NCI-H187 treated with DMSO at 0.1 percent for 48 hours (cell line): ENCODE measurements at places on chromosomes 4 and X.

DNA sequence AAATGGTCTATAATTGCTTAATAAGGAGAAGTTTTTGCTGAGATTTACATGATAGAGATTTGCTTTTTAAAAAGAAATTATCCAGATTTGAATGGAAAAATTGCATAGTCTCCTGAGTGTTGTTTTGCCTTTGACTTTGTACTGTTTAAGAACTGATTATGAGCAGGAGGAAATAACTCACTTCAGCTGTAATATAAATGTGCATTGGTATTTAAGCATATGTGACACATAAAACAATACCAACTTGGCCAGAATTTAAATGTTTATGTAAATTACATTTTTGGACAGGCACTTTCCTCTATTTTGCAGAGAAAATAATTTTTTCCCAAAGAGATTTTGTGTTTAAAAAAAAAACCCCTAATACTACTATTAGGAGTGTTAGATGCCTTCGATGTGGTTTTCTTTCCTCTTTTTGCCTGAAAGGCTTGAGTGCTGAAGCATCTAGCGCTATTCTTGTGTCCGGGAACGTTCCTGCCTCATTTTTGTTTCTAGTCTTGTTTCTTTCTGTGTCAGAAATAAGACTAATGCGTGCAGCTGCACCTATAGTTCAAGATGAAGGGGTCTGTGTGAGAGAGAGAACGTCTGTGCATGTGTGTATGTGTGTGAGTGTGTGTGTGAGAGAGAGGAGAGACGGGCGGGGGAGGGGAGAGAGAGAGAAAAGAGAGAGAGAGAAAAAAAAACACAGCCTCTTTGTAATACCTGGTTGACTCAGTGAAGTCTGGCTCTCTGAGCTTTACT is 60.8 kb downstream of the TBL1X start:
- no peak for DNase-seq

DNA sequence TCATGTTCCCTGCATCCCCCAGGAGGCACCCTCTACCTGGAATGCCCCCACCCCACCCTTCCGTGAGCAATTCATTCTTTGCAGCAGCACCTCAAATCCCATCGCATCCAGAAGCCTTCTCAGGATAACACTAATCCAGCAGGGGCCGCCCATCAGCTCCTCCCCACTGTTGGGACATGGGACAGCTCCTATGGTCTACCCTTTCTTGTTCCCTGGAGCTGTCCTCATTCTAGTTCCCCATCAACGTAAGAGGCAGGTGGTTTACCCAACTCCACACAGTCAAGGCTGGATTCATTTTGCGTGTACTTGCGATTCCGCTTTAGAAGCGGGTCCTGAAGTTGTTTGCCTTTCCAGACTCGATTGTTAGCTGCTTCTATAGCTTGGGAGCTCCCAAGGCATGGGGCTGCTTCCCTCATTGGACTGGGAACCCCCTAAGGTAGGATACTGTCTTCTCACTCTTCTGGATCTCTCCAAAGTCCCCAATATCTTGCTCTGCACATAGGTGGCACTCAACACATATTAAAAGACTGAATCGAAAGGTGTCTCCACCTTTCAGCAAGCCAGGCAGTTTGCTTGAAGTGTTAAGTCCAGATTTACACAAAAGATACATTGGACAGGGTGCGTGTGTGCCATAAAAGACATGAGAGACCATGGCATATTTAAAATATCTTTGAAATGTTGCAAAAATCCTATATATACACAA is 942 bp upstream of the APLN start:
- DNase-seq: no peak

- no peak for DNase-seq
Measured at GRCh38 chrX:53309837-53310236, 28.5 kb upstream of the IQSEC2 start.

DNA sequence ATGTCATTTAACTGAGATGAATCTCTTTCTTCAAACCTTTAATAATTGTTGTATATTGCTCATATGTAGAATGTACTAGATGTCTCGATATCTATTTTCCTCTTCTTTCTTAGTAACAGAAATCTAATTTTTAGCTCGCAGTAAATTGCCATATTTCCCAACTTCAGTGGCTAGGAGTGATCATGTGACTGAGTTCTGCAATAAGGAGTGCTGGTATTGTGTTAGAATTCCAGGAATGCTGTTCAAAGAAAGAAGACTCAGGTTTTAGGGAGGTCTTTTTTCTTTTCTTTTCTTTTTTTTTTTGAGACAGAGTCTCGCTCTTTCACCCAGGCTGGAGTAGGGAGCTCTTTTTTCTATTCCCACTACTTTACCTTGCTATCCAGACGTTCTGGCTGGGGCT is 81.7 kb downstream of the SLC10A7 start:
- DNase-seq: no peak

DNA sequence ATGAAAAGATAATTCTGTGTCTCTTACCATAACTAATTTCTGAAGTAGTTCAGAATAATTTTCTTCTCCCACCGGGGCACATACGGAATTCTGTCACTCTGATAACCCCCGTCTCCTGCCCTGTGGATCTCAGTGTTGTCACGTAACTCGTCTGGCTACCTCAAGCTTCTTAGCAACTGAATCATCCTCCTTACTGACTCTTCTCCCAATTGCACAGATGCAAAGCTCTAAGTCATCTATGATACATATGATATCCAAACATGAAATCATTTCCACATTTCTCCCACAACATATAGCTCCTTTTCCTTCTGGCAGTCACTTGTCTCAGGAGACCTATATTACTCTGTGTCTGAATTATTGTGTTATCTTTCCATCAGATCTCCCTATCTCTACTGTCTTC is 1043.1 kb upstream of the TENM3 start:
- no peak for DNase-seq

GRCh38 chrX:1222531-1223241 is 10.2 kb upstream of the CRLF2 start:
- DNase-seq: no peak

DNA sequence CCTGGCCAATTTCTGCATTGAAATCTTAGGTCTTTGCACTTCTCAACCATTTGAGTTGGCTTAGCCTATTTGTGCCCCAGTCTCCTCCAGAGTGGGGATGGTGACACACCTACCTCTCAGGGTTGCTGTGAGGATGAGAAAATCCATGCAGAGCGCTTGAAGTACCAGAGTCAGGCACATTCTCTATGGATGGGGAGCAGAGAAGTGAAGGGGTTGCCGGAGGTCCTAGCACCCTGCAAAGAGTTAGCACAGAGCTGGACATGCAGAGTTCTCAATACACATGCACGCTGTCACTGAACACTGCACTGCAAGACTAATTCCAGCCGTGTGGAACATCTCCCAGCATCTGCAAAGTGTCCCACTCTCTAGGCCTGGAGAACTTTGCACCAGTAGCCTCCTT is 2.6 kb upstream of the STK32B start:
- no peak for DNase-seq

GRCh38 chrX:154436983-154437752 is at the start of gene GDI1:
TSS of gene GDI1 (plus strand) at chrX:154437154. CDS start at chrX:154437255, 101 bp downstream.
- DNase-seq: no peak

- no peak for DNase-seq
Measured at GRCh38 chr4:176755613-176756012, 37.1 kb downstream of the VEGFC start.

DNA sequence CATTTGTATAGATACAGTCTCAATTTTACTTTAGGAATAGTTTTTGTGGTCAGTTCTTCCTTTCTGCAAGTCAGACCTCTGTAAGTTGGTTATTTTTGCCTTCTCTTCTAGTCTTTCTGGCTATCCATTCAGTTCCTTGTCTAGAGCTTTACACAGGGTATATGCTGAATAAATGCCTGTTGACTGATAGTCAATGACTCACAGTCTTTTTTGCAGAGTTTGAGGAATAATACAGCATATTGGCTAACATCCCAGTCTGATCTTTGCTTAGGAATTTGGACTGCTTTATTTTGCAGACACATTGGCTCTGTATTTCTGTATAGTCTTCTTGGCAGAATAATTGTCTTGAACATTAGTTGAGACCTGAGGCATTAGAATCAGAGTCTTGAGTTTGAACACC is 132.4 kb downstream of the MAGEC1 start:
- DNase-seq: no peak

GRCh38 chr4:41887821-41888686 is 47.2 kb upstream of the TMEM33 start:
- DNase-seq: peak; percentile 6

- no peak for DNase-seq
Measured at GRCh38 chr4:81600520-81601357, 129.0 kb upstream of the RASGEF1B start.

- no peak for DNase-seq
Measured at GRCh38 chr4:91279899-91280298, 1023.9 kb upstream of the GRID2 start.

- DNase-seq: no peak
Measured at GRCh38 chr4:77952457-77952856, 89.8 kb downstream of the MRPL1 start.

DNA sequence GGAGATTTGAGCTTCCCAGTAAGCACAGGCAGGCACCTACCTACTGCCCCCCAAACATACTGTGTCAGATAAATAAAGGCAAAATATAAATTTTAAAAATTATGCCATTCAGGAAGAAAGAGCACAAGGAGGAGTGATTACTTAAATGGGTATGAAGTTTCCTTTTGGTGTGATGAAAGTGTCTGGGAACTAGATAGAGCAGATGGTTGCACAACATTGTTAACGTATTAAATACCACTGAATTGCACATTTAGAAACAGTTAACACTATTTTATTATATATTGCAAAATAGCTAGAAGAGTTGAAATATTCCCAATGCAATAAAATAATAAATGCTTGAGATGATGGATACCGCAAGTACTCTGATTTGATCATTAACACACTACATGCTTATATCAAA is 374.7 kb upstream of the FGF13 start:
- DNase-seq: no peak

DNA sequence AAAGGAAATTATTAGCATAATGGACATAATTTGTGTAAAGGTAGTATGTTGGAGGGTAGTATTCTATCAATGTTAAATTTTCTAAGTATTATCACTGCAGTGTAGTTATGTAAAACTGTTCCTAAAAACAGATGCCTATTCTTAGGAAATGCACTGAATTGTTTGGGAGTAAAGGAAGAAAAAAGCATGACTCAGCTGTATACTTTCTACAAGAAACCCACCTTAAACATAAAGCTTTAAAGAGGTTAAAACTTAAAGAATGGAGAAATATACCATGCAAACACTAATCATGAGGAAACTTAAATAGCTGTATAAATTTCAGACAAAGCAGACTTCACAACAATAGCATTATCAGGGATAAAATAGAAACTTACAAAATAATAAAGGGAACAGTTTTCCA is 292.9 kb downstream of the ANTXR2 start:
- DNase-seq: no peak

DNA sequence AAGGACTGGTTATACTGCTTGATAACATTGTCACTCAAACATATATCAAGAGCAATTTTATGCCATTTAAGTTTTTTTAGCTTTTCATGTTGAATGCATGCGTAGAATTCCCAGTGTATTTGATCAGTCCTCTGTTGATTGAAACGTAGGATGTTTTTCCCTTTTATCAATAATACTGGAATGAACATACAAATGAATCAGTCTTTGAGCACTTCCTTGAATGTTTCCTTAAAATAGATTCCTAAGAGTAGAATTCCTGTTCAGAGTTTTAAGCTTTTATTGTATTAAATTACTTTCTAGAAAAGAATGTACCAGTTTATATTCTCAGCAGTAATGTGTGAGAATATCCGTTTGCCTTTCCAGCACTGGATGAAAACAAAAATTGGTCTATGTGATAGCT is 37.8 kb downstream of the ADD1 start:
- no peak for DNase-seq

- no peak for DNase-seq
Measured at GRCh38 chr4:100369871-100370270, 148.0 kb downstream of the EMCN start.

GRCh38 chr4:134018846-134019245 is 182.7 kb downstream of the PABPC4L start:
- DNase-seq: no peak
